ENCODE measurements at places on chromosomes 4 and X.

GRCh38 chr4:3338321-3338838 is 45.6 kb downstream of the RGS12 start:
- DNase-seq, result no peak

- no peak for DNase-seq
Observed at GRCh38 chrX:148771440-148771839, 271.0 kb downstream of the AFF2 start.

DNA sequence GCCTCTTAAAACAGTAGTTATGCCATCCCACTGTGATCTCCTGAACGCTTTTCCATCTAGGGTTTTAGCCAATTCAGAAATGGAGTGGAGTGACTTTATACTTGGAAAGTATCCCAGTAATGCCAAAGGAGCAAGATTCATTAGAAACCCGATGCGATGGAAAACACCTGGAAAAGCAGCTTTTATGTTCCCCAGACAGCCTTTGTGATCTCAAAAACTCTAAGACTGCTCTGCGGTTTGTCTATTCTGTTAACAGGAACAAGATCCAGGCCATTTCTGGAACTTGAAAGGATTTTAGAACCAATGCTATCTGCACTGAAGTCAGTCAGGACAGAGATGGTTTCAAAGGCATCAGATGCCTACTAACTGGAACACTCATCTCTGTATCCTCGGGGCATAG is 145.1 kb downstream of the APBB2 start:
- no peak for DNase-seq

- DNase-seq, result no peak
Observed at GRCh38 chr4:51830156-51830720, 12.7 kb upstream of the DCUN1D4 start.

DNA sequence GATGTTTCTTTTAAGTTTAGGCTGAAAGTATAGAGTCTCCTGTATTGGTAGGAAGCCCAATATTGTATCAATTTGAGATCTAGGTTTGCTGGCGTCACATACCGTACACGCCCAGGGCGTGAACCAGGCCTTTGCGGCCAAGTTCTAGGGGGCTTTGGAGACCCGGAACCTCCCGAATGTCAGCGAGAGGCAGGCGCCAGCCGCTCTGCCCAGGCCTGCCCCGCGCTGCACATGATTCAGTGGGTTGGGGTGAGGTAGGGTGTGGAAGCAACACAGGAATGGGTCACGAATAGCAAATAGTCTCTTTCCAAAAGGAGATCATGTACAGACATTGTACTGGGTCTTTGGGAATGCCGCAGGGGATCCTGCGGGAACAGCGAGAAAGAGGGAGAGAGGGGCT is 195.7 kb upstream of the FAT1 start:
- no peak for DNase-seq

DNA sequence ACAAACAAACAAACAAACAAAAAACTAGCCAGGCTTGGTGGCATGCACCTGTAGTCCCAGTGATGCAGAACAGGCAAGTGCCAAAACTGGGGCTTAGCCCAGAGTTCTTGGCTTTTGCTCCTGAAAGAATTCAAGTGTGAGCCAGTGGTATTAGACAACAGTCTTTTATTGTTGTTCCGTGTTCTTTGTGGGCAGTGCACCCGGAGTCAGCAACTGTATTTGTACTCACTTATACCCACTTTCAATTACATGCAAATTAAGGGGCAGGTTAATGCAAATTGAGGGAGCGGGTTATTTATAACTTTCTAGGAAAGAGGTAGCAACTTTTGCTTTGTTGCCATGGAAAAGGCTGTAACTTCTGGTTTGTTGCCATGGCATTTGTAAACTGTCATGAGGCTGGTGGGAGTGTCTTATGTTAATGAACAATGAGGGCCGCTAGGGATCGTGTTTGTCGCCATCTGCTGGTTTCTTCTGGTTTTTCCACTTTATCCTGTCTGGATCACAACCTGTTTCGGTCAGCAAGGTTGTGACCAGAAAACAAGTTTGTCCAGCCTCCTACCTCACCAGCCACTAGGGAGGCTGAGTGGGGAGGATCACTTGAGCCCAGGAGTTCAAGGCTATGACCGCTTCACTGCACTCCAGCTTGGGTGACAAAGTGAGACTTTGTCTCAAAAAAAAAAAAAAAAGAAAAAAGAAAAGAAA is 88.8 kb upstream of the ESX1 start:
- DNase-seq, result peak; percentile 53

DNA sequence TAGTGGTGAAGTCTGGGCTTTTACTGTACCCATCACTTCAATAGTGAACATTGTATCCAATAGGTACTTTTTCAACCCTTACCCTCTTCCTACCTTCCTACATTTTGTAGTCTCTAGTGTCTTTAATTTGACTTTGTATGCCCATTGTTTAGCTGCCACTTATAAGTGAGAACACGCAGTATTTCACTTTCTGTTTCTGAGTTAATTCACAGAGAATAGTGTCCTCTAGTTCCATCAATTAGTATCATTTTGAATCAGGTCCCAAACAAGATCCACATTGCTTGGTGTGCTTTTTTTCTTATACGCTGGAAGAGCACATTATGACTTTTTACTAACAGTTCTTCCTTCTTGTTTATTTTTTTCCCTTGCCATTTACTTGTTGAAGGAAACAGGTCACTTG is 176.0 kb upstream of the WDFY3 start:
- no peak for DNase-seq

- no peak for DNase-seq
Observed at GRCh38 chrX:2708592-2709188, 17.6 kb downstream of the CD99 start.

DNA sequence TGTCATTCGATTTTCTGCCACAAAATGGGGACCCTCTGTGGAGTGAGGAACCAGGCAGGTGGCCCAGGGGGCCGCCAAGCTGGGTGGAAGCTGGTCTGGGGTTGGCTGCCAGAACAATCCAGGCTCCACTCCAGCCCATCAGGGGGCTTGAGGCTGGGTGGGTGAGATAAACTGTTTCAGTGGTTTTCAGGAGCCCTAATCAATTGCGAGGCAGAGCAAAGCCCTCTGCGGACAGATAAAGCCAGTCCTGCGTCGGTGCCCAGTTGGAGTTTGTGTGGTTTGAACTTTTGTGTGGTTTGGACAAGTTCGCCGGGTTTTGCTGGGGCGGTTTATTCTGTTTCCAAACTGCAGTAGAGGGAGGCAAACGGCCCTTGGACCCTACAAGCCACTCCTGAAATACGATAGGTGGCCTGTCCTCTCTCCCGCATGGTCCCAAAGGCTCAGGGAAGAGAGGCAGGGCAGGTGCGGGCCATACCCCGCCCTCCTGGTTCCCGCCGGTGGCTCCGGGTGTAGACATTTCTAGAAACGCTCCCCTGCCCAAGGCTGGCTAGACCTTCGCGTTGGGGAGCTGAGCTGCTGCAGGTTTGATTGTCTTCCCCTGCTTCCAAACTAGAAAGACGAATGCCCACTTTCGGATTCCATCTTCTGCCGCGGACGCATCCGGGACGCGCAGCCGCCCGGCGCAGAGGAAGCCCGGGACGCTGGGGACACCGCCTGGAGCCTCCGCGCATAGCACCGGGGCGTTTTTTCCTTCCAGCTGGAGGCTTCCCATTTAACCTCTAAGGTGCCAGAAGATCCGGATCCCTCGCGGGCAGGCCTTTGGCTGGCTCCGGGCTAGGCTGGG is 169.0 kb upstream of the BCOR start:
- peak; percentile 78 for DNase-seq

DNA sequence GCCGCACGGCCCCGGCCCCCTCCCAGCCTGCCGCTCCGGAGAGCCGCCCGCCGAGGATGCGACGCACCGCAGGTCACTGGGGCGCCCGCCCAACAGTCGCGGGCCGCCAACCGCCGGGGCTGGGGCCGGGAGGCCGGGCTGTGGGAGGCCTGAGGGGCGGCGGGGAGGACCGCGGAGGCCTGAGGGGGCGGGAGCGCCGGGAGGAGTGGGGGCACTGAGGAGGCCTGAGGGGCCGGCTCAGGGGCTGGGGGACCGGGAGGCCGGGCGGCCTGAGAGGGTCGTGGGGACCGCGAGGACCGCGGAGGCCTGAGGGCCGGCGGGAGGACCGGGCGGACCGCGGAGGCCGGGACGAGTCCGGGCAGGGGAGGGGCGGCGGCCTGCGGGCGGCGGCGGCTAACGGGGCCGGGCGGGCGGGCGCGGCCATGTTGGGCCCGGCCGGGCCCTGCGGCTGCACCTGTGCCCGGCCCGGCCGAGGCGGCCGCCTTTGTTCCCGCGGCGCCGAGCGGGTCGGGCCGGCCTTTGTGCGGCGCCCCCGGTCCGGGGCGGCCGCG is 353 bp downstream of the NSD2 start:
- peak; percentile 48 for DNase-seq

DNA sequence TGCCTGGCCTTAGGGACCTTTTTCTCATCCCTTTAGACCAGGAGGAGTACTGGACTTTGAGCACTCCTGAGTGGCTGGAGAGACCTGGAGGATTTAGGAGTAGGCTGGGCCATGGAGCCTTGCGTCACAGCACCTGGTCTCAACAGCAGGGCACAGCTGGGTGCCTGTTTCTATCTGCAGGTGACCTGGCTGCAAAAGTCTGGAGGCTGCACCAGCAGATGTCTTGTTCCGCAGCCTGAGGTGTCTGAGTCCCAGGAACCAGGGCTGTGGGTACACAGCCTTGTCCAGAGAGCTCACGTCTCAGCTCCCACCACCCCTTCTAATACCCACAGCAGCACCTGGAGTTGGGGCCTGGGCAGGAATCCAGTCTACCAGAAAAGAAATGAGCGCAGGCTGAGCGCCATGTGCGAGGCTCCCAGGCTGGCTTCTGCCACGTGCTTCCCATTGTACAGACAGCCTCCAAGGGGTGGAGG is 5.0 kb upstream of the NSD2 start:
- DNase-seq, result no peak

GRCh38 chr4:138460477-138461414 is 218.6 kb upstream of the SLC7A11 start:
- DNase-seq, result no peak

DNA sequence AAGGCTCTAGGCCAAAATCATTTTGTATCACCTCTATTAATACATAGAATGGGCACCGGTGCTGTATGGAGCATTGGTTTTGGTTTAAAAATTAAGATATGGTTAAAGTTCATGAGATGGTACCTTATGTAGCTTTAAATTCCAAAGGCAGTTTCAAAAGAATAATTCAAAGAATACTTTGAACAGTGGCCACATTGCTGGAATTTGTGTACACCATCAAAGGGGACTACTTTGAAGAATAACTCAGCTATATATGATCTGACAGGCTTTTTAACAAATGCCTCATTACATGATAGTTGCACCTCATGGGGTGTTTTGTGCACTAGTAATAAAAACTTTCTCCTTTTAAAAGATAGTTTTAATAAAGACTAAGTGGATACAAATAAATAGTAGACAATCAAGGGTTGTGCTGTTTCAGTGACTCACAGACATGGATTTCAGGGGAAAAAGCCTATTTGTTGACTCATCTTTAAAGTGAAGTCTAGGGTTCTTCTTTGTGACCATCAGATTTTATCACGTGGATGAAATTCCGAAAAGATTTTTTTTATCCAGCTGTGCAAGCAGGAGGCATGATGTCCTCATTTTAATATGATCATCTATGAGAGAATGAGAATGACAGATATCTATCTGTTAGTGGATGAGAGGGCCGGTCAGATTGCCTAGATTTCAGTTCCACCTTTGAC is 12.8 kb downstream of the MTM1 start:
- no peak for DNase-seq

DNA sequence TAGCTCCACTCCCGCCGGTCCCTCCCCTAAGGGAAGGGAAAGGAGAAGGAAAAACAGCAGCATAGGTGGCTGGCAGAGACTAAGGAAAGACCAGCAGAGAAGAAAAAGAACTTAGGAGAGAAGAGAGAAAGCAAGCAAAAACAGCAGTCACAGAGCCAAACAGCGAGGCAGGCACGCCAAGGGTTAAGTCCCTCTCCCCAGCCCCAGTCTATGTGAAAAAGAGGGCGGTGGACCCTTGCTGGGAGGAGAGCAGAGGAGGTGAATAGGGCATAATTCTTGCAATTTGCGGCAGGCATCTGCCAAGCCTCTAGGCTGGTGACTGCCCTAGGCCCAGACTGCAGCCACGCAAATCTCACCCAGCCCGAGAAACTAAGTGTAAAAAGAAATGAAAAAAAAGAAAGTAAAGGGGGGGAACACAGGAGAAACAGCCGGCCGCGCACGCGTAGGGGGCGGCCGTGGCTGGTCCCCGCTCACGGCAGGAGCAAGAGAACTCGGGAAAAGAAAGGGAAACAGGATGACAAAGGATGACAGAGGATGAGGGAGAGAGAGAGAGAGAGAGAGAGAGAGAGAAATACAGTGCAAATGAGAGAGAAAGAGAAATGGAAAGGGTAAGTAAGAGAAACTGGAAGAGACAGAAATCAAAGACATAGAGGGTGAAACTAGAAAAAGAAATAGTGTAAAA is 48.6 kb downstream of the MAGEA9 start:
- DNase-seq, result peak; percentile 46

DNA sequence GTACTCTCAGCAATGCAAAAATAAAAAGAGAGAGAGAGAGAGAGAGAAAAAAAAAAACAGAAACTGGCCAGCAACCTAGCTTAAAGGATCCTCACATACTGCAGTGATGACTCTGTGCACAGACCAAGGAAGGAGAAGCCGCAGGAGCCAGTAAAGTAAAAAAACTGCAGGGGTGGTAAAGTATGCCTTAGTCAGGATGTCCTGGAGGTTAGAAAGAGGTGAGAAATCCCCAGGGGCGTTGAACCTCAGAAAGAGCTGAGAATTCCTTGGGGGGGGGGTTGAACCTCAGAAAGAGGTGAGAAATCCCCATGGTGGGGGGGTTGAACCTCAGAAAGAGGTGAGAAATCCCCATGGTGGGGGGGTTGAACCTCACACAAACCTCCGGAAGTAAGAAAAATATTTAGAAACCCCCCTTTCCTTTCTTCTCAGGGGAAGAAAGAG is 48.0 kb downstream of the MAGEA9 start:
- DNase-seq, result no peak

All from activated T-cell treated with anti-CD3 and anti-CD28 coated beads, Interleukin-2, amount 50 U/mL, for 48 hours (primary cell).